Stimulated activated CD4-positive, alpha-beta T cell treated with anti-CD3 and anti-CD28 coated beads, Interleukin-2, amount 100 ng/mL, for 48 hours (primary cell): ENCODE measurements at places on chromosomes 11 and 22.

DNA sequence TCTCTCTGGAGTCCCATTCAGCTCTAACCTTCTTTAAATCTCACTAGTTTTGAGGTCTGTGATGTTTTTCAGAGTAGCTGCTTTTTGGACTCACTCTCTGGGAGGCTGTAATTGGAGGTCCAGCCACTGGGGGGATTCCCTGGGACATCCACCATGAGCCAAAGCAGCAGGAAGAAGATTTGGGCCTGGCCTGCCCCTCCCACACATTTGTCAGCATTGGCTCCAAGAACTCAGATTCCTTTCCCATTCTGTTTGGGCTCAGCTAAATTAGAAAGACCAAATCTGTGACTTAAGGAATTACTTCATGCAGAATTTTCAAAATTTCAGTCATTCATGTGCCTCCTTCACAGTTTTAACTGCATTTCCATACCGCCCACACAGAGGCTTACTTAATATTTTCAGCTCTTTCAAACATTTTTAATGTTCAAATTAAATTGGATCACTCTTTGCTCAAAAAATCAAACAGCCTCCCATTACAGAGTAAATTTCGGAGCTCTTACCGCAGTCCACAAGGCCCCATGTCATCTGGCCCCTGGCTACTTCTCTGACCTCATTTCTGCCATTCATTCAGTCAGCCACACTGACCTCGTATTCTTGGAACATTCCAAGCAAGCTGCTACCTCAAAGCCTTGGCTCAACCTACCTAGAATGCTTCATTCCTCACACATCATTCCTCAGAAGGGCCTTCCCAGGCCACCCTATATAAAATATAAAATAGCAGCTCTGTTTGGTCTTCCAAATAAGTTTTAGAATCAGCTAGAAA lies 54.5 kb upstream of the RRAS2 start:
- DNase-seq: no peak

DNA sequence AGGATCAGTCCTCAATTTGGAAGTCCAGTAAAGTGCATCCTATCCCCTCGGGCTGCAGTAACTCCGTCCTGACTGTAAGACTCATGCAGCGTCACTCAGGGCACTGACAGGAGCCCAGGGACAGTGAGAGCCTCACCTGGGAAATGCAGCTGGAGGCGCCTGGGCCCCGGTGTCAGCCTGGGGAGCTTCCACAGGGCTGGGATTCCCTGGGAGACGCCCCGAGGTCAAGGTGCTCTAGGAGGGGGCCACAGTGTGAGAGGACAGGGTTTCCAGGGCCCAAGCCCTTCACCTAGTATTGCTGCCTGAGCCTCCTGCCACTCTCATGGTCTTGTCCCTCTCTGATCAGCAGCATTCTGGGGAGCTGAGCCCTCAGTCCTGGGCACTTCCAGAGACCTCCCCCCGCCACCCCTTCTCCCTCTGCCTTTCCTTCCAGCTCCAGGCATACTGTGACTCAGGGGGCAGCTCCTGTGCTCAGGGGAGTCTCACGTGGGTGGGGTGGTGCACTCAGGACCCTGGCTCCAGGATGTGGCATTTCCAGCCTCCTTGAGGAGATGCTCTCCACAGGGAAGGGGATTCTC lies 99.1 kb upstream of the IGLL5 start:
- no peak for DNase-seq

DNA sequence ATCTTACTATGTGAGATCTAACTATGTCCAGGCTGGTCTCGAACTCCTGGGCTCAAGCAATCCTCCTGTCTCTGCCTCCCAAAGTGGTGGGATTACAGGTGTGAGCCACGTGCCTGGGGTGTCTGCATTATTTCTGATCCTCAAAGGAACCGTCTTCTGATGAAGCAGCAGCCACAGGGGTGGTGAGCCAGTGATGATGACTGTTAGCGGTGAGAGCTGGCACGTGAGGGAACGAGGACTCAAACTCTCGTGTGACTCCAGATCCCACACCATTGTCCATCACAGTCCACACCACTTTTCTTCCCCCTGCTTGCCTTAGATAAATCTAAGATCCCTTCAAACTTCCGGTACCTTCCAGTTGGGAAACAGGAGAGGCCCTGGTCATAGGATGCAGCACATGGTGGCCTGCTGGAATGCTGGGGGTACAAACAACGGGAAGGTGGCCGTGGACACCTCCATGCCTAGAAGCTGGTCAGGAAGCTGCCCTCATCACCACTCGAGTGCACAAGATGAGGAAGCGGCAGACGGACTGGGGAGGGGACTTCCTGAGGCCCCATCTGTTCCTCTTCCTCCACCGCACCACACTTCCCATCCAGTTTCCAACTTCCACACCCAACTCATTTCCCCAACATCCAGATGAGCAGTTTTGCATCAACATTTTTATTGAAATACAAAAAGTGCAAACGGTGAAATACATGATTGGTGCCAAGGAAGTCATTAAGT lies 23.8 kb downstream of the ARHGAP1 start:
- DNase-seq: no peak

DNA sequence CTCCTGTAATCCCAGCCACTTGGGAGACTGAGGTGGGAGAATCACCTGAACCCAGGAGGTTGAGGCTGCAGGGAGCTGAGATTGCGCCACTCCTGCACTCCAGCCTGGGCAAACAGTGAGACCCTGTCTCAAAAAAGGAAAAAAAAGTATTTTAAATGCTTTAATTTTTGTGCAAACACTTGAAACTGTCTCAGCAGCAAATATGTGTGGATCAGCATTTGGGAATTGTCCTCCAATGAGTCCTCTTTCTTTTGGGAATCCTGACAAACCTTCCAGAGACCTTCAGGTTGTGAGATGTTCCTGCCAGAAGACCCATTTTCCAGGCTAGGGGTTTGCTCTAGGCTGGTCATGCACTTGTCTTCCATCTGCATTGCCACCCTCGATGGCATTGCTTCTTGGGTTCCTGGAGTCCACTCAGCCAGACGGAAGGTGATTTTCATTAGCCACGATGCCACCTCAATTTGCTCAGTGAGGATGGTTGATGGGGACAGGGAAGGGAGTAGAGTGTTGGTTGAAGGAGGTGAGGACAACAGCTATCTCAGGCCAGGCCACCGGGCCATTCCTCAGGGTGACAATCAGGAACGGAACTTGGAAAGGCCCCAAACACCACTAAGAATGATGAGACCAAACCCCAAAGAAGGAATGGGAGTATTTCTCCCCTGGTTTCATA lies 55.4 kb downstream of the ST14 start:
- DNase-seq: no peak

DNA sequence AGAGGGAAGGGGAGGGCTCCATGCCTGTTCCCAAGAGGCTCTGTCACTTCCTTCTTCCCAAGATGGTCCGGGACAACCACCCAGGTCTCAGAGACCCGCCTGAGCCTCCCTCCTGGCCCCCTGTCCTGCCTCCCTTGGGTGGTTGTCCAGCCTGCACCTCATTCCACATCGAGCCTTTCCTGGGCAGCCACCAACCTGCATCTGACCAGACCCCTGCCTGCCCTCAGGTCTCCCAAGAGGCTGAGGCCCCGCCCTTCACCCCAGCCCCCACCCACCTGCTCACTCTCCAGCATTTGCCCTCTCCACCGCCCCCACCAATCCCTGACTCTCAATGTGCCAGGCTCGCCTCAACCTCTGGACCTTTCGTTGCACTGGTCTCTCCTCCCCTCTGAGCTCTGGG lies 97.5 kb upstream of the LMO1 start:
- DNase-seq: no peak

DNA sequence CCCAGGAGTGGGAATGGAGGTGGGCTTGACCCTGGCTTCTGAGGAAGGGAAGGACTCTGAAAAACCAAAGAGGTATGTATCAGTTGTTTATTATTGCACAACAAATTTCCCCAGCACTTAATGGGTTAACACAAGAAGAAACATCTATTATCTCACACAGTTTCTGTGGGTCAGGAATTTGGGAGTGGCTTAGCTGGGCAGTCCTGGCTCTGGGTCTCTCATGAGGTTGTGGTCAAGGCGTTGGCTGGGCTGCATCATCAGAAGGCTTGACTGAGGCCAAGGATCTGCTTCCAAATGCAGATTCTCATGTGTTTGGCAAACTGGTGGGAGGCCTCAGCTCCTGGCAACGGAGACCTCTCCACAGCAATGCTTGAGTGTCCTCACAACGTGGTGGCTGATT lies 17.5 kb upstream of the SMIM38 start:
- no peak for DNase-seq

- no peak for DNase-seq
Observed at GRCh38 chr22:47064016-47064415, 301.6 kb downstream of the TBC1D22A start.

- DNase-seq: no peak
Observed at GRCh38 chr11:100687630-100688395, 725 bp downstream of the ARHGAP42 start.

- DNase-seq: no peak
Observed at GRCh38 chr11:126421271-126421671, 65.8 kb downstream of the ST3GAL4 start.
